Activated CD8-positive, alpha-beta memory T cell treated with anti-CD3 and anti-CD28 coated beads for 4 hours (primary cell): ENCODE measurements at places on chromosomes 2 and 18.
A peak's percentile ranks its signal among the peaks of the same experiment; 100 is the strongest.

DNA sequence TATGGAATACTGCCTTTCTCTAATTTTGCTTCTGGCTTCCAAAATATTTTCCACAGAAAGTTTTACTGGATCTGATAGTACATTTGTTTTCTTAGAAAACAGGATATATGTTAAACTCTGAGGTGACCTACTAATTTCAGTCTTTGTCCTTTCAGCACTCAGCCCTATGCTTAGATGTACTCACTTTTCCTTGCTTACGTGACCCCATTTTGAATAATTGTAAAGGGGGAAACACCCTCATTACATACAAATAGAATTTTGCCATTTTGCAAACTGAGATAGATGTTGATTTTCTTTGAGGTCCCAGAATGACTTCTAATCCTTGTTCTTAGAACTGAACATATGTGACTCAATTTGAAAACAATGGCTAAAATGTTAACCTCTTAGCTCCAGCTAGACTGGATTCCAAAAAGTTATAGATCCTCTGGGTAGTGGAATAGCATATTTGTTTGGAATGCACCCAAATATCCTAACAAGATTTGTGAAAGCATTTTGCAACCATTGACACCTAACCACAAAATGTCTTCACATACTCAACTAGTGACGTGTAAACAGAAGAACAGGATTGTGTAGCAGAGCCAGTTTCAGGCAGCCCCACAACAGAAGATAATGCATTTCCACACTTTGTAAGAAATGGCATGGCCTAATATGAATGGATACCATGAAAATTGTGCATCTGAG, 44.8 kb upstream of the EHBP1 start:
- DNase-seq: no peak

GRCh38 chr2:109254174-109254904, 125.3 kb downstream of the SH3RF3 start:
- DNase-seq: no peak

- DNase-seq: no peak
Measured at GRCh38 chr2:221836095-221836494, 264.0 kb upstream of the EPHA4 start.

GRCh38 chr2:26020231-26020640, 13.6 kb upstream of the RAB10 start:
- DNase-seq: no peak

GRCh38 chr2:110955556-110955955, 165.2 kb upstream of the BCL2L11 start:
- no peak for DNase-seq

- no peak for DNase-seq
Measured at GRCh38 chr2:176080540-176081375, 3.0 kb downstream of the EVX2 start.

GRCh38 chr18:22136395-22136794, 33.0 kb upstream of the GATA6 start:
- DNase-seq: no peak

DNA sequence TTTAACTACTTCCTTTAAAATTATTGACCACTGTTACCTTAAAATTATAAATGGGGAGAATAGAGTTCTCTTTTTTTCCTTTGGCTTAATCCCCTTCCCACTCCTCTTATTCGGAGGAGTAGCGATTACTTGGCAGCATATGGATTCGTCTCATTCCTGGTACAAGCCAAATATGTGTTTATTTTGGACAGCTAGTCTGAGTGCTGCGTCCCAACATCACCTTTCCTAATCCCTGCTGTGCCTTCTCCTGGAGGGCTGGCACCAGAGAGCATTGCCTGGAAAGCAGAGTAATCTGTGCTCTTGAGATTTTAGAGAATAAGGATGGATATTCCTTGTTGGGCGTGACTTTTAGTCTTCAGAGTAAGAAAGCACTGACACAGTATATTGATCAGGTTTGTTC, 185.6 kb downstream of the AGAP1 start:
- DNase-seq: no peak

GRCh38 chr2:190785334-190785733, 95.3 kb upstream of the GLS start:
- no peak for DNase-seq

GRCh38 chr2:138445227-138445626, 56.3 kb upstream of the SPOPL start:
- no peak for DNase-seq

DNA sequence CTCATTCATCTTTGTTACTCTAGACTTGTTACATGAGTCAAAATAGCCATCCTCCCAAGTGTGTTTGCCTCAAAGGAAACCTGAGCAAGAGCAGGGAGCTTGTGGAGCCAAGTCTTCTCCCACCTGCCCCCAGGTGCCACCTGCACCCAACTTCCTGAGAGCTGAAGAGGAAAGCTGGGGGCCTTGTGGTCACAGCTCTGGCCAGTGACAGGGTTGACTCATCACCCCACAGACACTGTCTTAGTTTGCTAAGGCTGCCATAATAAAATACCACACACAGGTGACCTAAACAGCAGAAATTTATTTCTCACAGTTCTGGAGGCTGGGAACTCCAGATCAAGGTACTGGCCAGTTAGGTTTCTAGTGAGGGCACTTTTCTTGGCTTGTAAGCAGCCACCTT, 99.6 kb downstream of the TPGS2 start:
- no peak for DNase-seq

- DNase-seq: no peak
Measured at GRCh38 chr2:73704285-73704684, 32.9 kb downstream of the TPRKB start.

GRCh38 chr2:118374974-118375755, 286.9 kb downstream of the INSIG2 start:
- DNase-seq: no peak

DNA sequence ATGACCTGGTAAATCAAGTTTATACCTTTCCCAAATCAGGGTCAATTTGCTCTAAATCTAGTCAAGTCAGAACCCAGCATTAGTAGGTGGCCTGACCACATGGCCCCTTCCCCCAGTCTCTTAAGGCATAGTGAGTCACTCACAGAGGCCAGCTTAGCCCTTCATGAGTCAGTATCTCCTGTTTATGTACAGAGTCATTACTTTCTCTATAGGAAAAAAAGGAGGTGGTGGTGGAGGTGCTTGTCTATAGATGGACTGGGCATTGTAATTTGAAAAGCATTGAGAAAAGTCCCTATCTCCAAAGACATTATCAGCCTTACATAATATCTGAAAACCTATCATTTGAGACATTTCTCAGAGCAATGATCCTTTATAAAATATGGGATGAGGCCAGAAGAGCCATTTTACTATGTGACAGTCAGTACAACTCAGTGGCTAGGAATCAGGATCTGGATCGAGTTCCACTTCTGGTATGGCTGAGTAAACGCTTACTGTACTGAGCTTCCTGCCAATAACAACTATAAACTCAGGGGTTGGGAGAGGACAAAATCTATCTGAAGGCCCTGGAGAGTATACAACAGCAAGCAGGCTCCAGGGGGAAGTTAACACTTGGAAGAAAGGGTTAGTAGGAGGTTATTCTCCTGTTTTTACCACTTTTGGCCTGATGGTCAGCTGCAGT, 22.5 kb upstream of the SIGLEC15 start:
- DNase-seq: no peak

- DNase-seq: no peak
Measured at GRCh38 chr2:191081411-191082155, 67.6 kb upstream of the STAT1 start.

GRCh38 chr2:232993231-232993821, 19.7 kb downstream of the NGEF start:
- no peak for DNase-seq

DNA sequence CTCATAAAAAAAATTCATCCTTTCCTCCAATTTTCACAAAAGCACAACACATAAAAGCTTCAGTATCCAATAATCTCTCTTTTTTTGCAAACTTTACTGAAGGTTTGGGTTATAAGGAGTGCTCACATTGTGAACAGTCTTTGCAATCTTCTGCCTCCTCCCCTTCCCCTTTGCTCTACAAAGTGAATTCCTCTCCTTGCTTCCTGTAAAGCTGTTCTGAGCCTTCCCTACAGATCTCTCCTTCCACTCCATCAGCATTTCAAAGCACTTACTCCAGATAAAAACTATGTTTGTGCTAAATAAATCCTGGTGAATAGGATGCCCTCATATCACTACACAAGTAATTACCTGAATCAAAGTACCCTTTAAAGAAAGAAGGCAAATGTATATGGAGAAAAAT, 4.6 kb upstream of the PDK1 start:
- no peak for DNase-seq

GRCh38 chr2:239579524-239580198, 178.8 kb upstream of the HDAC4 start:
- no peak for DNase-seq

GRCh38 chr2:151972241-151973012, 126.4 kb downstream of the CACNB4 start:
- DNase-seq: no peak

- DNase-seq: no peak
Measured at GRCh38 chr2:69304656-69305055, 82.4 kb downstream of the GFPT1 start.

DNA sequence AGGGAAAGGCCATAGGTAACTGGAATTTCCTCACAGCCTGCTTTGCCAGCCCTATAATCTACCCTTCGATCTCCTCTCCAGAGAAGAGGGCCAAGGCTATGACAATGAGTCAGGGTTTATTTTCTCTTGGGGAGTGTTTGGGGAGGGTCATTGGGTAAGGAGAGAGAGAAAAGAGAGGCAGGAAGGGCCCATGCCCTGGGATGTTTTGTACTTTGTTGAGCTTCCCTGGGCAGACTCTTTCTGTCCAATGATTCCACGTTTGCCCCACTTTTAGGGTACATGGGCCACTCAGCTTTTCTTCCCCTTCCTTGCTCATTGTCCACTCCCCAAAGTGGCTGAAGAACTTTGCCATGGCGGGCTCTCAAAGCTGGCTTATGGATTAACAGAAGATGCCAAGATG, 224.2 kb downstream of the ALK start:
- no peak for DNase-seq

DNA sequence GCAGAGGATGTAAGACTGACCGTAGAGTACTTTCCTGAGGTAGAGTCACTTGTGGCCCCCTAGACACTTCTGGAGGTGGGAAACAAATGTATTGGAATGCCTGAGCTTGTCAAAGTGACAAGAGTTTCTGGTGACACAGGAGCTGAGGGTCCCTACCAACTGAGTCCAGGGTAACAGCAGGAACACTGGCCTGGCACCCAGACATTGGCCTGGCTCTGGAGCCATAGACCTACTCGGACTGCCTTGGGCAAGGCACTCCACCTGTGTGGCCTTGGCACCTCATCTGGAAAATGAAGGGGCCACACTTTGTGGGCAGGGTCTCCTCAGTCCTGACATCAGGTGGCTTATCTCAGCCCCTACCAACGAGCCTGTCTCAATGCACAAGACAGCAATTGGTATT, 398.2 kb upstream of the CELF4 start:
- no peak for DNase-seq

- DNase-seq: no peak
Measured at GRCh38 chr2:8539743-8540551, 141.9 kb upstream of the ID2 start.

DNA sequence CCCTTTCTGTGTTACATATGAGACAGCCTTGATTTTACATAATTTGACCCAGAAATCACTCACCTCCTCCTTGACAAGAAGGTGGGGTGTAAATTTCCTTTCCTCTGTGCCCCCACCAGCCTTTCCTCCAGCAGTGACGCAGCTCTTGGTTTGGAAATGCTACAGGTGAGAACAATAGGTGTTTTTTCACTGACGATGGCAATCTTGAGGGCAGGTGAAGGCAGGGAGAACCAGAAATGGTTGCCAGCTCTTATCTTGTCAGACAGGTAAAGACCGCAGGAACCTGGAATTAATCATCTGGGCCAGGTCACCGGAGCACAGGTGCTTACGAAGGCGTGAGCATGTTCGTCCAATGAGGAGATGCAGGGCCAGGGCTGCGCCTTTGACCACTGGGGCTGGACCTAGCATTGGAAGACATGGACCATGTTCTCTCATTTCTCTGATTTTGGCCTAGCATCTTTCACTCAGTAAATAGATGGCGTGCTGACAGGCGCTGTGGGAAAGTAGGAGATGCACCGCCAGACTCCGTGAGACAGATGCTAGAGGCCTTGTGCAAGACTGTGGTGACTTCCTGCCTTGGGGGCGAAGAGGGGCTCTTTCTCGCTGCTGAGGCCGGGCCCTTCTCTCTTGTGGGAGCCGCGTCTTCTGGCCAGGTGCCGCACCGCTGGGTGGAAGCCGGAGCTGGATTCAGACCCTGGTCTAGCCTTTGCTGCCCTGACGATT, 4.0 kb downstream of the CIDEA start:
- DNase-seq: no peak

DNA sequence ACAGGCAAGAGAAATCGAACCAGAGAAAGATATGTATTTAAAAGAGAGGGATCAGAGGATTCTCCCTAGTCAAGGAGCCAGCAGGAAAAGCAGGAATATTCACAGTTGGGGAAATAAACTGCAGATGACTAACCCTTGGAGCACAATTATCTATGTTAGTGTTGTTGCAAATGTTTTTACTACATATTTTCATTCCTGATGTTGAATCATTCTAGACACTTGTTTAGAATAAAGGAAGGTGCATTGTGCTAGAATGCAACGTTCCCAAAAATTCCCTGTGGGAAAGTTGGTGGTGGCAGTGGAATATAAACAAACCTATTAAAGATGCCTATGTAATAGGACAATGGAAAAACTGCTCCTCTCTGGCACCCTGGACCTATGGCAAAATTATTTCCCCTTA, 63.3 kb downstream of the DTNA start:
- no peak for DNase-seq

GRCh38 chr2:149017116-149017985, 21.1 kb upstream of the LYPD6B start:
- DNase-seq: peak; percentile 30

DNA sequence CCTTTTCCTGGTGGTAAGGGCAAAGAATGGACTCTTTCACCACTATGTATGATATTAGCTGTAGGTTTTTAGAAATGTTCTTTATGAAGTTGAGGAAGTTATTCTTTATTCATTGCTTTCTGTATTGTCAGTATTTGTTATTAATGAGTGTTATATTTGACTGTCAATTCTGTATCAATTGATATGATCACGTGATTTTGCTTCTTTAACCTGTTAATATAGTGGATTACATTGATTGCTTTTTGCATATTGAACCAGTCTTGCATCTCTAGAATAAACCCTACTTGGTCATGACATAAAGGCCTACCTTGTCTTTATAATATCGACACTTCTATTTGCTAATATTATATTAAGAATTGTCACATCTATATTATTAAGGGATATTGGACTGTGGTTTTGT, 18.3 kb upstream of the ST6GAL2 start:
- DNase-seq: no peak

DNA sequence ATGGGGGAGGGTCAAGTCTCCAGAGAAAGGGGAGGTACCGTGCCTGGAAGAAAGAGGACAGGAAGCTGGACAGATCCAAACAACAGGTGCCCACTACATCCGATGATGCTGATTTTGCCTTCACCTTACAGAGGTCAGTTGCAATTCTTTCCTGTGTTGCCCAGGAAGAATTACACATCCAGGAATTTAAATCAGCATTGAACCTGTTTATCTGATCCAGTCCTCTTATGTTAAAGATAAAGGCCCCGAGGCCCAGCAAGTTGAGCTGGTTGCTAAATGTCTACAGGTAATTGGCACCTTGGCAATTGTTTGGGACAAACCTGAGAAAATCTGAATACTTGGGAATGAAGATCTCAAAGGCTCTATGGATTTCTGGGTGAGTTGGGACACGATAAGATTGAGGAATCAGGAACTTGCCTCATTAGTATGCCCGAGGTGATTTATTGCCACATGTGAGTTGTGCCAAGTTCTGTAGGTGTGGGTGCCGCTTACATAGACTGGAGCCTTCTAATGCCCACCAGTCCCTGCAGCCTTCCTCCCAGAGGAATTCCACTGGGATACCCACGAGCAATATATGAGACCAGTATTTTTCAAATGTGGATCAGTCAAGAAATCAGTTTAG, 6.9 kb upstream of the CNNM4 start:
- DNase-seq: no peak

- no peak for DNase-seq
Measured at GRCh38 chr2:12032398-12032797, 286.0 kb downstream of the LPIN1 start.
